Prostate gland (tissue), 2 donors: ENCODE measurements at places on chromosomes 2 and 18. TPM values are rescaled to one million over a fixed set of nuclear protein-coding genes. Genes with fewer than 3 reads are reported as not detected.

DNA sequence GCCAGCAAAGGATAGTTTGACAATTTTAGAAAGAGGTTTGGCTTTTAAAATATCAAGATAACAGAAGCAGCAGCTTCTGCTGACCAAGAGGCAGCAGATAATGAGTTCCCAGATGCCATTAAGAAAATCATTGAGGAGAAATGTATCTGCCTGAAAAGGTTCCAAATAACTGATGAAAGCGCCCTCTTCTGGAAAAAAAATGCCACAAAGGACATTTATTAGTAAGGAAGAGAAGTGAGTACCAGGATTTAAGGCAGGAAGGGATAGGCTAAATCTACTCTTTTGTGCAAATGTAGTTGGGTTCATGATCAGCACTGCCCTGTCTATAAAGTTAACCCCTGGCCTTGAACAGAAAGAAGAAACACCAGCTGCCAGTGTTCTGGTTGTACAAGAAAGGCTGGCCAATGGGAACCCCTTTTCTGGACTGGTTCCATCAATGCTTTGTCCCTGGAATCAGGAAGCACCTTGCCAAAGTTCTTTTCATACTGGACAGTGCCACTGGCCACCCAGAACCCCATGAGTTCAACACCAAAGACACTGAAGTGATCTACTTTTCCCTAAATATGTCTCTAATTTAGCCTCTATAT, 40.6 kb downstream of the DHX57 start:
- no peak overlapping the region for H3K4me3 ChIP-seq
- no peak overlapping the region for H3K27ac ChIP-seq
- no peaks in the 10 kb centered on the region for H3K36me3 ChIP-seq

The ADAM23 gene
- total RNA-seq, result 1.3 TPM

The AQP12B gene
- not detected for total RNA-seq

DNA sequence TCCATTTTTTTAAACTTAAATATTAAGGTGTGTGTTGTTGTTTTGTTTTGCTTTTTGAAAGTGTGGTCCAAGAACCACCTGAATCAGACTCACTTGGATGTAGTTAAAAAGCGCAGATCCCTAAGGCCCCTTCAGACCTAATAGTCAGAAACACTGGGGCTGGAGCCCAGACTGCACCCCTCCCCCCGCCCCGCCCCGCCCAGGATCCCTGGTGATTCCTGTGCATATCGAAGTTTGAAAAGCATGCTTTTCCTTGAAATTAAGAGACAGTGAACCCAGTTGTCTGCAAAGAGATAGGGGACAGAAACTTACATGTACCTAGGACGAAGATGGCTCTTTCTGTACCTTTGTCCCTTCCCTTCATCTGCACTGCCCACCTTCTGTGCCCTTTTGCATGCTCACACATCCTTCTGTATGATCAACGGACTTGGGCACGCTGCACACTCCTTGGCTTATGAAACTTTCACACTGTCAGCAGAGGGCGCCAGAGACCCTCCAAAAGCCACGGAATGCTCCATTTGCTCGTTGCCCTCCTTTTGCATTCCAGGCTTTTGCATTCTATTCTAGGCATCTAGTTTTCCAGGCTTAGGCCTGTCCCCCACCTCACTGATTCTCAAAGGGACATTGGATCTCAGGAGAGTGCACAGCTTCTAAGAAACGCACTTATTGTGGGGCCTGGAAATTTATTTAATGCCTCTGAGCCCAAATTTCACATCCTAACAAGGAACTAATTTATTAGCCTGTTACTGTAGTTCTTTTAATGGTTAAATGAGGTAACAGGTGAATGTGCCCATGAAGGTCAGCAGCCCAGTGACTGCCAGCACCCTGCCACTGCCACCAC, 32.8 kb upstream of the SLC14A1 start:
- H3K27me3 ChIP-seq, result no peaks in the 10 kb centered on the region
- no peak overlapping the region for H3K27ac ChIP-seq
- no peaks in the 10 kb centered on the region for H3K4me1 ChIP-seq

DNA sequence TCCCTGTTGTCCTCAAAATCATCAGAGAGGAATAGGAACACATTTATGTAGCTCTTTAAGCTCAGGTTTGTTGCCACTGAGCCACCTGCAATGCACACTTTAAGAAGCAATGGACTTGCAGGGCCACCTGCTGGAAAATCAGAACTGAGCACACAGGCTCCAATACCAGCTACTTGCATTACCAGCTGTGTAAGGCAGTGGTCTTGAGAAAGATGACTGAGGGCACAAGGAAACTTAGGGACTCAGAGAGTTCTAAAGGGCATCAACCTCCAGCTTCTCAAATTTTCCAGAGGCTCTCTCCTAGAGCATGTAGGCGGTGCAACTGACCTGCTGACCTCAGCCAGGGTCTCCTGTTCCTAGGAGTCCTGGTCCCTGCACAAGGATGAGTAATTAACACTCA, 2.5 kb upstream of the CNDP2 start:
- H3K4me3 ChIP-seq, result no peak overlapping the region
- H3K27me3 ChIP-seq, result no peaks in the 10 kb centered on the region
- H3K36me3 ChIP-seq, result no peaks in the 10 kb centered on the region
- peak; percentile 47 for DNase-seq
- no peaks in the 10 kb centered on the region for H3K4me1 ChIP-seq
- H3K27ac ChIP-seq, result no peak overlapping the region

GRCh38 chr2:170922634-170923494, 6.2 kb upstream of the GORASP2 start:
- H3K36me3 ChIP-seq, result no peaks in the 10 kb centered on the region
- H3K4me3 ChIP-seq, result no peak overlapping the region
- peak; percentile 68 for DNase-seq
- peaks cover 5% of the 10 kb centered on the region for H3K4me1 ChIP-seq
- peak overlapping the region; percentile 10 for H3K27ac ChIP-seq

DNA sequence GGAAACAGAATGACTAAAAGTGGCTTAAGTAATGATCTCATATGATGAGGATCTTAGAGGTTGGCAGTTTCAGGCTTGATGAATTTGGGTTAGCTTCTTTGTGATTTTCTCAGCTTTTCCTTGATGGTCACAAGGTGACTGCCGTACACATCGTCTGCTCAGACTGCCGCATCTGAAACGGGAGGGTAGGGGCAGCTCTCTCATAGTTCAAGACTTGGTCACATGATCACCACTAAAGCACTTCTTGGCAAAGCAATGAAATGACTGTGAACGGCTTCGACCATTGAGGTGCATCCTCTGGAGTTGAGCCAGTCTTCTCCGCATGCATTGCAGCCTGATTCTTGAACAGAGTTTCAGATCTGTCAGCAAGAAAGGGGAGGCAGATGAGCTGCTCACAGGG, 43.8 kb downstream of the LPIN1 start:
- H3K27me3 ChIP-seq, result no peaks in the 10 kb centered on the region
- no peak for DNase-seq
- H3K36me3 ChIP-seq, result no peaks in the 10 kb centered on the region
- no peaks in the 10 kb centered on the region for H3K4me1 ChIP-seq

The MARCO gene
- not detected for total RNA-seq

The DSG2 gene
- total RNA-seq, result 19.5 TPM

DNA sequence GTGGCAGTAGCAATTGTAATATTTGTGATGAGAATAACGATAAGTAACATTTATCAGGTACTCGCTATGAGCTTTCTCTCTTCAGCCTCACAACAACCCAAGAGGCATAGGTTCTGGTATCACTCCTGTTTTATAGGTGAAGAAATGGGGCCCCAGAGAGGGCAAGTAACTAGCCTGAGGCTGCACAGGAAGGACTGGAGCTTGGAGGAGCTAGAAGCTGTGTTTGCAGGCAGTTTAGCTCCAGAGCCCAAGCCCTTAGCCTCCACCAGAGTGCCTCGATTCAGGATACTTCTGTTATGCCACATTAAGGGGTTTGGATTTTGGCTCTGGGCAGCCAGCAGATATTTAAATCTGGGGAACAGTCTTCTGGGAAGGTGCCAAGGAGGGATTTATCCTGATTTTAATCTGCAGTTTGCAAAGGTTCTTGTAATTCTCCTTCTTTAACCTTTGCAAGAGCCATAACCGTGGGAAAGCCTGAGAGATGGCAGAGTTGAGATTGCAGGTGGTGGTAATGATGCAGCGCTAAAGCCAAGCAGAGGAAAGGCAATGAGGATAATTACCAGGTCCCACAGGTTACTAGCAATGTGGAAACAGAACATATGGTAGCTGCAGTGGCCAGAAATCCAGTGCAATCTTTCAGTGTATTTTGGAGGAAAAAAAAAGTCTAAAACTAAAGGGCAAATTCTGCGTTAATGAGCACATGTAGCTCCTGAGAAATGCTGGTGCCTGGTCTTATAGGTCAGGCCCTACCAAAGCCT, 9.1 kb downstream of the MOCOS start:
- no peaks in the 10 kb centered on the region for H3K4me1 ChIP-seq
- H3K4me3 ChIP-seq, result no peak overlapping the region
- H3K27me3 ChIP-seq, result no peaks in the 10 kb centered on the region
- H3K36me3 ChIP-seq, result no peaks in the 10 kb centered on the region

GRCh38 chr2:218708086-218708485, 2.5 kb upstream of the TTLL4 start:
- H3K4me3 ChIP-seq, result no peak overlapping the region
- no peaks in the 10 kb centered on the region for H3K36me3 ChIP-seq
- H3K4me1 ChIP-seq, result no peaks in the 10 kb centered on the region
- DNase-seq, result no peak

The RHBDD1 gene
- total RNA-seq, result 16.5 TPM

GRCh38 chr2:240179941-240180666, 39.6 kb upstream of the OTOS start:
- H3K4me3 ChIP-seq, result no peak overlapping the region
- no peak overlapping the region for H3K27ac ChIP-seq
- H3K36me3 ChIP-seq, result no peaks in the 10 kb centered on the region
- no peak for DNase-seq
- no peaks in the 10 kb centered on the region for H3K4me1 ChIP-seq

- no peak overlapping the region for H3K27ac ChIP-seq
- H3K27me3 ChIP-seq, result no peaks in the 10 kb centered on the region
- H3K36me3 ChIP-seq, result no peaks in the 10 kb centered on the region
- no peak for DNase-seq
- no peaks in the 10 kb centered on the region for H3K4me1 ChIP-seq
Observed at GRCh38 chr18:58578321-58578720, 50.6 kb downstream of the ALPK2 start.

The IL36G gene
- not detected for total RNA-seq
